Activated T-helper 1 cell treated with Interleukin-2 at 50 U/mL for 16 hours (primary cell): ENCODE measurements at places on chromosomes 2 and 18.

GRCh38 chr2:118667348-118667747 is 180.1 kb downstream of the EN1 start:
- no peak for DNase-seq

DNA sequence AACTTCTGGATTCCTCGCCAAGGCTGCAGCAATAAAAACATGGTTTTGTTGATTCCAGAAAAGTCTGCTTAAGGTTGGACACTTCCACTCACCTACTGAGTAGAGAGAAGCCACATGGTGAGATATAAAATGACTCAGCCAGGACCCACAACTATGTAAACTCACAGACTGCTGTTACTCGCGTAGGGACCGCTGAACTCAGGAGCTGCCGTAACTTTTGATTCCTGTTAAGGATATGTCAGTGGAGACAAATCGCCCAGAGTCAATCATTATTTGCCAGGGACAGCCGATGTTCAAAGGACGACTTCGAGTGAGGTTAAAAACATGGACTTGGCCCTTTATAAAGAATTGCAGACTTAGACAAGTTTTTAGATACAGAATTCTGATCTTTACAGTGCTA is 25.6 kb downstream of the CYB5A start:
- no peak for DNase-seq

DNA sequence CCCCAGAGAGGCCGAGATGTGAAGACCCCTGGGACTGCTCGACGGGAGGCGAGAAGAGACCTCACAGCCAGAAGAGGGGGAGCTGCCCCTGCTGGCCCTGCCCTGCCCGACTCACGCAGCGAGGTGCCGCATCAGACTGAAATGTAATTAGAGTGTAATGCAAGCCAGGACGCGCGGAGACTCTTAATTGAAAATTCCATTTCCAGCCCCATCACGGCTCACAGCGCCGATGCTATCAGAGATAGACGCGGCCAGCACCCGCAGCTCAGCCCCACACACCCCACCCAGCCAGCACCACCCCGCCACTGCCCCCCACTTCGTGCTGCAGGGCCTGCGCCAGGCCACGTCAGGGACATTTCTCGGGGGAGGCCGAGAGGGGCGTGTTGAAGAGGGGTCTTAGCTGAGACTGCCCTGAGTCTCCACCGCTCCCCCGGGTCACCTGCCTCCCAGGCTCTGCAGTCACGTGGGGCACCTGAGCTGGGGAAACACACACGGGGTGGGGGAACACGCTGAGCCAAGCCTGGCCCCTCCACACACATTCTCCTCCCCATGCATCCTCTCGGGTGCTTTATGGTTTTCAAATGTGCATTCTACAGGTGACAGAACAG is 78.1 kb downstream of the TEX51 start:
- no peak for DNase-seq

- DNase-seq, result no peak
Observed at GRCh38 chr2:112032689-112033465, 22.2 kb upstream of the TMEM87B start.

DNA sequence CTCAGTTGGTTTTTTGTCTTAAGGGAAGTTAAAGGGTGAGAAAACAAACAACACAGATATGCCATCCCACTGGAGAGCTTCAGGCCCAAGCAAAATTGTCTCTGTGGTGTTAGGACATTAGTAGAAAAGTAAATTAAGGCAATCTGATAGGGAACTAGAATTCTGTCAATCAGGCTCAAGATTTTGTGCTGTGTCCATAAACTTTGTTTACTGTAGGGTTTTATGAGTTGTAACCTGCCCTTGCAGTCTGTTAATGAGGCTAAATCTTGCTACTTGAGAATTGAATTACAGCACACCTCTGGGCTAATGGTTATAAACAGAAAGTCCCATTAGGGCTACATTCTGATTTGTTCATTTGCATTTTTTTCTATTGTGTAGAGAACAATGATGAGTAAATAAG is 78.0 kb upstream of the OTX1 start:
- DNase-seq, result no peak
